ENCODE measurements at places on chromosomes 4 and X.

DNA sequence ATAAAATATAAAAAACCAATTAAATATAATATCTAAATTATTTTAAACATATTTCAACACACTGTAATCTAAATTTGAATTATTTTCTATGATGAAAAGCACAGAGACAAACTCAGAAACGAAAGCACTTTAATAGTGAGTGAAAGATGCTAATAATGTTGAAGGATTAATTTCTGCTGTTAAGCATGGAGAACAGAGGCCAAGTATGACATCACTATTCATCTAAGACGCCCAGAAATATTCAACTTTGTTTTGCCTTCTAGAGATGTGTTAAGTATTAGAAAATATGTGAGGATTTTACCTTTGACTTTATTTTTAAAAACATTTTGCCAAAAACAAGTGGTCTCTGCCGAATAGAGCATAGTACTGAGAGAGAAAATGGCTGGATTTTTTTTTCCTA is 19.3 kb downstream of the ARHGEF6 start:
- no peak for DNase-seq

- no peak for DNase-seq
These were observed 62.5 kb downstream of the SLAIN2 start for GRCh38 chr4:48403779-48404178.

DNA sequence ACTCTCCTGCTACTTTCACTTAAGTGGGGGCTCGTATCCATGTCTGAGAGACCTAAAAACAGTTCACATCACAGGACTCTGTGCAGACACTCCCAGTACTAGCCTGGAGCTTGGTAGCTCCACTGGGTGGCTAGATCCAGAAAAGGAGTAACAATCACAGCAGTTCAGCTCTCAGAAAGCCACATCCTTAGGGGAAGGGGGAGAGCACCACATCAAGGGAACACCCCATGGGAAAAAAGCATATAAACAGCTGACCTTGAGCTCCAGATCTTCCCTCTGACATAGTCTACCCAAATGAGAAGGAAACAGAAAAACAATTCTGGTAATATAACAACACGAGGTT is 175.8 kb downstream of the FAM13A start:
- no peak for DNase-seq

GRCh38 chr4:18440527-18441202 is 419.1 kb upstream of the LCORL start:
- DNase-seq, result no peak

GRCh38 chrX:4485912-4486311 is 772.5 kb upstream of the PRKX start:
- DNase-seq, result no peak

All from fibroblast of skin of right quadriceps (primary cell).